ENCODE measurements at places on chromosomes 5 and 9.

- no peak for DNase-seq
Measured at GRCh38 chr5:154309371-154309745, 118.8 kb downstream of the GALNT10 start.

GRCh38 chr5:72951671-72952468 lies 4.0 kb upstream of the FCHO2 start:
- no peak for DNase-seq

DNA sequence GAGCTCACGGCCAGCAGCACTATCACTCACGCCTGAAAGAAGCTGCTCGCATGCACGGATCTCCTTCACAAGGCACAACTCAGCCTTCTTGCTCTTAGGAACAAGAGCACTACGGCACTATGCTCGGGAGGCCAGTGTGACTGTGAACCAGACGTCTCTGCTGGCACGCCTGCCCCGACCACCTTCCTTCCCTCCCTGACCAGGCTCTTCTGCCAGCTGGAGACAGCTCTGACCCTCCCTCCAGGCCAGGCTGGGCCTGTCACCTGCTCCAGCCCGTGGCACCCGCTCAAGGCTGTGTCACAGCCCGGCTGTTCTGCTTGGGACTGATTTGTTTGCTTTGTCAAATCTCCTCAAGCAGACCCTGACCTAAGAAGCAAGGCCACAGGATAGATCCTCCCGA lies 7.0 kb downstream of the TBC1D9B start:
- no peak for DNase-seq

DNA sequence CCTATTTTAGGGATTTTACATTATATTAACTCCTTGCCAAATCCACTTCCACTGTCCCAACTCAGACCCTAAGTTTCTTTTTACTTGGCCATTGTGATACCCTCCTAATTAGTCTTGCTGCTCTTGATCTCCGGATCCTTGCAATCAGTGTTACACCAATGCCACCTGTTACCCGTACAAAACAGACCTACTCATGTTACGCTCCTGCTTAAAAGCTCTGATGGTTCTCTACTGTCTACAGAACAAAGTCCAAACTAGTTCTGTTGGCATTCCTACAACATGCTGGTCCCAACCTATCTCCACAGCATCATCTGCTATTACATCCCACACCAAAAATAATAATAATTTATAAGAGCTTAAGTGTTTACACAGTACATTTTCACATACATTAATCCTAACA lies 9.8 kb downstream of the ECPAS start:
- DNase-seq = no peak

- no peak for DNase-seq
Measured at GRCh38 chr5:166768536-166768935, 1522.9 kb upstream of the WWC1 start.

DNA sequence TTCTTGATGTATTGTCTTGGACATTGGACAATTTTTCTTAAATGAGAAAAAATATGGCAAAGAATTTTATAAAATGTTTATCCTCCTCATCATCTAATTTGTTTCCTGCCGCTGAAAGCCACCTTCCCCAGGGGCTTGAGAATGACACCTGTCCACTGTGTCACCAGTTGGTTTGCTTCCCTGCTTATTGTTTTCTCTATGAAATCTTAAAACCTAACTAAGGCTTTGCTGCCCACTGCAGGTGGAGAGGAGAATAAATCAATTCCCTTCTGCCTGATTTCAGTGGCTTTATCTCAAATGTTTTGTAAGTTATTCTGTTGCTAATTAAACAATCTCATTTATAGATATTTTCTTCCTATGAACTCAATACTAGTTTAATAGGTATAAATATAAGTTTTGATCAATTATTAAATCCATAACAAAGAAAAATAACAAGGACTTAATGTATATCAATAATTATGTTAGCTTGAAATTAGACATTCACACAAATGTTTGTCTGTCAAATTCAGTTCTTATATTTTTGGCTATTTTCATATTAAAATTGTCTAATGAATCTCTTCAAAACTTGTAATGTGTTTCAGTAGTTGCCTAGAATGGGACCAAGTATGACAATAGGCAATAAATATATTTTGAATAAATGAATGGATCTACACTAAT lies 822.5 kb downstream of the PTPRD start:
- DNase-seq = peak; percentile 16

GRCh38 chr9:38422555-38423260 lies 1.5 kb downstream of the IGFBPL1 start:
- DNase-seq = no peak

DNA sequence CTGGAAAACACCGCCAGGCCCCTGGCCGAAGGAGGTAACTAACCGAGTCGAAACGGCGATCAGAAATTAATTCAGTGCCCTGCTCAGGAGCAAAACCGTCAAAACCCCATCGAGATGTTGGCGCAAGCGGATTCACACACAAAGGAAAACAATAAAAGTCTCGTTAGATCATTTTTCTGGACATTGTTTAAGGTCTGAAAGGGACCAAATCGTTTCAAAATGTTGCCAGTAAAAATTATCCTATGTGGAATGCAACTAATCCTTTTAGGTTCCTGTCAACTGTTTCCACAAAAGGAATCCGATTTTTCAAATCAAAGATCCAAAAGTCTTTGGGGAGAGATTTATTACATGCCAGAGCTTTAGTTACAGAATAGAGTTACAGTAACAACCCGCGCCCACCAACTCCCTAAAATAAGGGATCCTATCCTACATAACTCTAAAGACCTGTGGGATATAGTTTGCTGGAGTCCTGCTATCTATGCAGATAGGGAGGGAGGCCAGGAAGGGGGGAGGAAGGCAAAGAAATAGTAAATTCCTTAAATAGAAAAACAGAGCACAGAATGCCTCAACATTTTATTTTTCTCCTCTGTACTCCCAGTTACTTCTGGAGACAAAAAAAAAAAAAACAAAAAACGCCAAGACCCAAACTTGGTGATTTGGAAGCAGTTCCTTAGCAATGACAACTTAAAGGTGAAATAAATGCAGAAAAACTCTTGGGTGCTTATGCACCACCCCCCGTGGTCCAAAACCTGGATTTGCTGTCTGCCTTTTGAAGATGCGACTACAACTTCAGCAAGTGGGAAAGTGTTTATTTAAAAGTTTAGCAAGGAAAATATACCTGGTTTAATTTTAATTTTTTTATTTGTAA lies 10.6 kb downstream of the FOXD1 start:
- DNase-seq = no peak

GRCh38 chr9:16545639-16546038 lies 324.8 kb downstream of the BNC2 start:
- no peak for DNase-seq

DNA sequence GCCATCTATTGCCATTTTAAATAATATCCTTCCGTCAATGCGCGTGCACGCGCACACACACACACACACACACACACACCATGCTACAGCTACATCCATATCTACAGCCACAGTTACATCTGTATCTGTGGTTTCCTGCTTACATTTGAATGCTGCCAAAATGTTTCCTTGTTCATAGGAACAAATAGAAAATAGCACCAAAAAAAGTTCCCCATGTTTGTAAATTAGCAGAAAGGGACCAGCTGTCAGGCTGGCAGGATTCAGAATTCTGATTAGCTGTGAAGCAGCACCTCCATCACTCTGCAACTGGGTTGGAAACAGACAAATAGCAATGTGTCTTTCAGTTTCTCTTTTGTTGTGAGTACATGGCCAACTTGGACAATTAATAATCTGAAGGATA lies 601.5 kb downstream of the IRX1 start:
- no peak for DNase-seq

GRCh38 chr9:16154521-16155078 lies 601.8 kb downstream of the CCDC171 start:
- DNase-seq = peak; percentile 83

DNA sequence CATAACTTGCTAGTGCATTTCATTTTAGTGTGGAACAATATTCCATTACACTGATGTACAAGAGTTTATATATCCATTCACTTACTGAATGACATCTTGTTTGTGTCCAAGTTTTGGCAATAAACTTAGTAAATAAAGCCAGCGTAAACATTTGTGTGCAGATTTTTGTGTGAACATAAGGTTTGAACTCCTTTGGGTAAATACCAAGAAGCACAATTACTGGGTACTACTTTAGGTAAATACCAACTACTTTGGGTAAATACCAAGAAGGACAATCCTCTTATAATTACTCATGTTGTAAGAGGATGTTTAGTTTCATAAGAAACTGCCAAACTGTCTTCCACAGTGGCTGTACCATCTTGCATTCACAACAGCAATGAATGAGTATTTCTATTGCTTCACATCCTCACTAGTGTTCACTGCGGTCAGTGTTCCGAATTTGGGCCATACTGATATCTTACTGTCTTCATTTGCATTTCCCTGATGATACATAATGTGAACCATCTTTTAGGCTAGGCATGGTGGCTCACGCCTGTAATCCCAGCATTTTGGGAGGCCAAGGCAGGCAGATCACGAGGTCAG lies 2.3 kb upstream of the SYK start:
- DNase-seq = no peak

DNA sequence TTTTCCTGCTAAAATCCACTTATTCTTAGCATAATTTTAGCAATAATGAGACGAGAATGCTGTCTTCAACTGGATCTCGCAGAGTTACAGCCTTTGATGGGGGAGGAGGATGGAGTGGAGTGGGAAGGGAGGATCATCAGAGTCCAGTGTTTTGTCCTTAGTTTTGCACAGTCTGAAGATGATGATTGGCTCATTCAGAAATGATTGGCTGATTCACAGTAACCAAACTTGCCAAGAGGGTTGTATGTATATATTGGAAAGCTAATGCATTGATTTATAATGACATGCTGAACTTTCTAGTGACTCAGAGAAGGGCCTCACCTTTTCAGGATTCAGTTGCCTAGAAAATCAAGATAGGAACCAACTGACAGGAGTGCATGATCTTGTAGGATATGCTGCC lies 448.0 kb downstream of the CCDC171 start:
- DNase-seq = no peak

- peak; percentile 62 for DNase-seq
Measured at GRCh38 chr9:114155995-114156656, 789 bp downstream of the COL27A1 start.

- no peak for DNase-seq
Measured at GRCh38 chr5:127400946-127401670, 110.5 kb downstream of the MEGF10 start.

DNA sequence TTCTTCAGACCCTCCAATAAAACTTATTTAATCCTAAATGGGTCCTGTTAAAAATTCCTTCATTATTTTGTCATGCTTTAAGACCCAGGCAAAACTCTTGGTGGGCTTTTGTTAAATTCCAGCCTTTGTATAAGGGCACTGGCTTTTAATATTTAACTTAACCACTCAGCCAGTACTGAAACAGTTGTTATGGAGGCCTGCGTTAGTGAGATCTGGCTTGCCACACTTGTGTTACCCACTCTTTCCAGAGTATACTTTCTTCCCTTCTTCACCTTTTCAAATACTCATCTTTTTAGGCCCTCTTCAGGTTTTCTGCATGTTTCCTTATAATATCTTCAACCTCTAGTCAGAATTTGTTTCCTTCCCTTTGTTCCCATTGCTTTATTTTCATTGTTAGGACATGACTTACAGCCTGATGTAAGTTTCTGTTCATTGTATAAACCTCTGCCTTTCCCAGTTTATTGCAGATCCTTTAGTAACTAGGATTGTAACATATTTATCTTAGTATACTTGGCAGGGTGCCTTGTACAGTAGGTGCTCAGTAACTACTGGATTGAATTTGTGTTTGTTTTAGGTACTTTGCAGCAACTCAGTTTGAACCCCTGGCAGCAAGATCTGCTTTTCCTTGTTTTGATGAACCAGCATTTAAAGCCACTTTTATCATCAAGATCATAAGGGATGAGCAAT lies 48.8 kb downstream of the LNPEP start:
- no peak for DNase-seq

GRCh38 chr9:137250329-137251193 lies 525 bp upstream of the STPG3 start:
- DNase-seq = no peak

DNA sequence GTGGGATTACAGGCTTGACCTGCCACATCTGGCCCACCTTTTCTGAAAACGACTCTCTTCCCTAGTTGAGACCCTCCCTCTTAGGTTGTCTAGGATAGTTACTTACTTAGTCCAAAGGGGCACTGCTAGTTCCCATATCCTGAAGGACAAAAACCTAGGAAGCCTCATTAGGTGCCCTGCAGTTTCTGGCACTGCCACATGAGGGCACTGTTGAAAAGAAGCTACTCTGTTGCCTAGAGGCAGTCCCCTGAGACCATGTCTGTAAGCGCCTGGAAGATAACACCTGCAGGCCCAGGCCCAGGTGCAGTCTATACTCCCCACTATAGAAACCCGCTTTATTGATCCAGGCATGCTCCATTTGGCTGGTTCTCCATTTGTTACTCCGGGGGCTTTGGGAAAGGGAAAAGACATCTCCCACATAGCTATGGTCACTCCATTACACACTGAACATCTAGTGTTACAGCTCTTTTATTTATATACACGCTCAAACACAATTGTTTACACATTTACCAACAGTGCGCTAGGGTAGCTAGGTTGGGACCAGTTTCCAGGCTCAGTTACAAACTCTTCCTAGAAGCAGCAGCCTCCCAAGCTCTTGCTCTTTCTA lies 73.4 kb upstream of the PPARGC1B start:
- peak; percentile 71 for DNase-seq

- no peak for DNase-seq
Measured at GRCh38 chr5:164175083-164175482, 669.7 kb downstream of the MAT2B start.

- DNase-seq = peak; percentile 88
Measured at GRCh38 chr9:124126648-124127646, 115.4 kb downstream of the LHX2 start.

DNA sequence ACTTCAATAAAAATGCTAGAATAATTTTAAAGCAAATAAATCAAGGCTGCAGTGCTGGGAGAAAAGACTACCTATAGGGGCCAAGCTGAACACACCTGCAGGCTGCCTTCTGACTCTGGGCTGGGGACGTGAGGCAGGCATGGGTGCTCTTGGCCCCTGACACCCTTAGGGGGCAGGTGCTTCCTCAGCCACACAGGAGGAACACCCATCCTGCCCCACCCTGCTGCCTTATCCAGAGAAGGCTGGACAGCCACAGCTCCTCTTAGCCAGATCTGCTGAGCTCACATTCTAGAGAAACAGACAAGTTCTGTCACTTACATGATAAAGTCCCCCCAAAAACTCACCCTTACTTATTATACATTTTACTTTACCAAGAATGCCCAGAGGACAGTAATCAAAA lies 6.6 kb upstream of the LMX1B start:
- no peak for DNase-seq

DNA sequence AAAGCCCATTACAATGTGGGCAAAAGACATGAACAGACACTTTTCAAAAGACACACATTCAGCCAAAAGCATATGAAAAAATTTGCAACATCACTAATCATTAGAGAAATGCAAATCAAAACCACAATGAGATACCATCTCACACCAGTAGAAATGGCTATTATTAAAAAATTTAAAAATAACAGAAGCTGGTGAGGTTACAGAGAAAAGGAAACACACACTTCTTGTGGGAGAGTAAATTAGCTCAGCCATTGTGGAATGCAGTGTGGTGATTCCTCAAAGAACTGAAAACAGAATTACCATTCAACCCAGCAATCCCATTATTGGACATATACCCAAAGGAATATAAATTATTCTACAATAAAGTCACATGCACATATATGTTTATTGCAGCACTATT lies 585.2 kb upstream of the TUSC1 start:
- no peak for DNase-seq

All from iPS-NIHi11 (cell line).